ENCODE measurements at places on chromosomes 2 and 18.

GRCh38 chr2:159585622-159586021 lies 30.7 kb downstream of the BAZ2B start:
- no peak for DNase-seq

- no peak for DNase-seq
These were observed 139.0 kb downstream of the MBP start for GRCh38 chr18:76993573-76993972.

- DNase-seq, result no peak
These were observed 44.6 kb downstream of the FAM124B start for GRCh38 chr2:224357098-224357901.

- no peak for DNase-seq
These were observed 2.1 kb upstream of the SIX3 start for GRCh38 chr2:44939106-44940048.

- DNase-seq, result no peak
These were observed 5.9 kb downstream of the GBX2 start for GRCh38 chr2:236162031-236162845.

GRCh38 chr2:239306274-239307220 lies 94.3 kb downstream of the HDAC4 start:
- DNase-seq, result no peak

GRCh38 chr2:102433973-102434654 lies 11.2 kb downstream of the IL18RAP start:
- DNase-seq, result no peak

DNA sequence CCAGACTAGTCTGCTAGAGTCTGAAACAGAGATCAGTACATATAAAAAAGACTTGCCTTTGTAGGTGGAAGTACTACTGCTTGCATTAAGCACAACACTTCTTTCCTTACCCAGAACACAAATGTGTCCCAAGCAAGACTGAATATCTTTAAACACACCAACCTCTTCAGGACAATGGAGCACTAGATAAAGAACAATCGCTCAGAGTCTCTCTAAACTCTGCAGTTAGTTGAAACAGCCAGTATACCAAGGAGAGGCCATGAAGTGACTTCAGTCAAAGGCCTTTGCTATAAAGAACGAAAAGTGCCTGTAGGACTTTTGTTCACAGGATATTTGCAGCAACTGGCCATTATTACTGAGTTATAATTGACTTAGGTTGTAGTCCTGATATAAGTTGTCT lies 9.9 kb upstream of the B4GALT6 start:
- DNase-seq, result no peak

GRCh38 chr2:158656492-158657229 lies 138.5 kb upstream of the DAPL1 start:
- no peak for DNase-seq

DNA sequence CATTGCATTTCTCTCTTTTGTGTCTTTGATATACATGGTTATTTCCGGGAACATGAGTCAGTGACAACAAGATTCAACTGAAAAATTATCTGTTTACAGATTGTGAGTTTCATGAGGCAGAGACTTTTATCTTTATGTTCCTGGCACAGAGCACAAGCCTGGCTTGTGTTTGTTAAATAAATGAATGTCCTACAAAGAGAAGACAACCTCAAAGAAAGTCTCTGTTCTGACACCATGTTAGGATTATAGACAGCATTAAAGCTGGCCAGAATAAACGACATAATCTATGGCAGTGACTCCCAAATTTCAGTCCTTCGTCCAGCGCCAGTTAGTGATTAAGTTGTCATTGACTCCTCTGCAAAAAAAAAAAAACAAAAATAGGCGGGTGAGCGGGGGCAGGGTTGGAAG lies 97.4 kb upstream of the DNAJC10 start:
- DNase-seq, result no peak

DNA sequence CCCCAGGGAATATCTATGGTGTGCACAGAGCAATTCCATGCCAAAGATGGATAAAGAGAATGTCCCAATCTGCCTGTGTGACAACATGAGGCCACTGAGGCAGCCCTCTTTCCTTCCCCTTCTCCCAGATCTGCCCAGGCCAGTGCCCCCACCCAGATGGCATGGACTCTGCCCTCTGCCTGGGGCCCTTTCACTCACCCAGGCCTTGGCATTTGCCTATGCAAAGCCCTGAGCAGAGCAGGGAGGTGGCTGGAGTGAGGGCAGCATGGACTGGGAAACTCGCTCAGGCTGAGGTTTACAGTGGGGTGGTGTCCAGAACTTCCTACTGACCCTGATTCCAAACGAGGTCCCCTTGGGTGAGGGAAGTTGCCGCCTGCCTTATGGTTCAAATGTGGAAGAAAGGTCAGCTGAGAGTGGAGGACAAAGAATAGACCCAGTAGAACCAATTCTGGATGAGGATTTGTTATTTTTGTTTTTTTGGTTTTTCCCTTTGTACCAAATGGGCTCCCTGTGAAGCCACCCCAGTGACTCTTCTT lies 8.9 kb downstream of the SH2D6 start:
- DNase-seq, result no peak

DNA sequence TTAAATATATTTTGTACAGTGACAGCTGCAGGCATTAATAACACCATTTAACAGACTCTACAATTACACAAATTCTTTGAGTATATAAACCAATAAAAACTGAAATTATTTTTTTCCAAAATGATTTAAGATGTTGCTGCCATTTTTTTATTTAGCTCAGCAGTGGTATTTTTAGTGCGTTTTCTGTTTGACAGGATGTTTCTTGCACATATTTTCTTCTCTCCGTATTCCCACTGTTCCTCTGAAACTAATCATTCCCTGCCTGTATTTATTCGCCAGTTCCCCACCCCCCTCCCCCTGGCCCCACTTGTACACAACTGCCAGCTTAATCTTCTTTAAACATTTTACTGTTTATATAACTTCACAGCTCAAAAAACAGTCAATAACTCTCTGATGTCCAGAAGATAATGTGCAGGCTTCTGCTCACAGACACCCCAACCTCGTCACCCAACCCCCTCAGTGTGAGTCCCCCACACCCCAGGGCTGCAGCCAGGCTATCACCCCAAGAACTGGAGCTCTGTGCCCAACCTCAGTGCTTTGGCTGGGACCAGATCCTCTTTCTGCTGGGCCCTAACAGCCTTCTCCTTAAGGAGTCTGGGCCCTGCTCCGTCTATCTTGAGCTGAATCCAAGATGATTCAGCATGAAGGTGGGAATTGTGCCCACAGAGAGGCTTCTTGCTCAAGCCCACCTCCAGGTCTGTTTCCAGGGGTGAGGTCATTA lies 41.6 kb upstream of the MAP4K4 start:
- no peak for DNase-seq

- no peak for DNase-seq
These were observed 1.8 kb downstream of the METTL5 start for GRCh38 chr2:169822785-169823392.

- no peak for DNase-seq
These were observed 5.5 kb upstream of the SCYGR5 start for GRCh38 chr2:227661025-227661649.

DNA sequence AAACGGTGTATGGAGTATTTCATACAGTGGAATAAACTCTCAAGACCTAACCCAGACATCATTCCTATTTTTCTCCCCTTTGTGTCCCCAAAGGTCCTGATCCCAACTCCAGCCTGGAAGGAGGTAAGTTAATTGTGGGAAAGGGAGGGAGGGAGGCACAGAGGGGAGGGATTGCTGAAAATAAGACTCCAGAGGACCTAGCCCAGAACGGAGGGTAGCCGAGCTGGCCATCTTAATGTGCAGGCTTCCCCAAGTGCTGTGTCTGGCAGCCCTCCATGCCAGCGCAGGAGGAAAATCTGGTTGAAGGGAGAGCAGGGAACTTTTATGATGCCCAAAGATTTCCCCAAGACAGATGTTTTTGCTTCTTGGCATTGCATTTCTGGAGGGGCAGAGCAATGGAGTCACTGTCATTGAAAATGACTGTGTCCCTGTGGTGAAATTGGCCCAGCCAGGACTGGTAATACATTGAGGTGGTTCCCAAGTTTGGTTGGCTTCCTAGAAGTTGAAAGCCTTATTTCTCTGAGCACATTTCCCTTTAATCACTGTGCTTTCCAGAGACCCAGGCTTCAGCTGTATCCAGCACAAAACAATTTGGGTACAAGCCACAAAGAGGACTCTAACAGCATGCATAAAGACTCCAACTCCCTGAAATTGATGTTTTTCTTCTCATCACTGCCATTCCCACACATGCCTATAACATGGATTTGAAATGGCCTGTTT lies 202.7 kb downstream of the AGPS start:
- no peak for DNase-seq

GRCh38 chr18:22347606-22348511 lies 69.9 kb downstream of the CTAGE1 start:
- DNase-seq, result no peak

DNA sequence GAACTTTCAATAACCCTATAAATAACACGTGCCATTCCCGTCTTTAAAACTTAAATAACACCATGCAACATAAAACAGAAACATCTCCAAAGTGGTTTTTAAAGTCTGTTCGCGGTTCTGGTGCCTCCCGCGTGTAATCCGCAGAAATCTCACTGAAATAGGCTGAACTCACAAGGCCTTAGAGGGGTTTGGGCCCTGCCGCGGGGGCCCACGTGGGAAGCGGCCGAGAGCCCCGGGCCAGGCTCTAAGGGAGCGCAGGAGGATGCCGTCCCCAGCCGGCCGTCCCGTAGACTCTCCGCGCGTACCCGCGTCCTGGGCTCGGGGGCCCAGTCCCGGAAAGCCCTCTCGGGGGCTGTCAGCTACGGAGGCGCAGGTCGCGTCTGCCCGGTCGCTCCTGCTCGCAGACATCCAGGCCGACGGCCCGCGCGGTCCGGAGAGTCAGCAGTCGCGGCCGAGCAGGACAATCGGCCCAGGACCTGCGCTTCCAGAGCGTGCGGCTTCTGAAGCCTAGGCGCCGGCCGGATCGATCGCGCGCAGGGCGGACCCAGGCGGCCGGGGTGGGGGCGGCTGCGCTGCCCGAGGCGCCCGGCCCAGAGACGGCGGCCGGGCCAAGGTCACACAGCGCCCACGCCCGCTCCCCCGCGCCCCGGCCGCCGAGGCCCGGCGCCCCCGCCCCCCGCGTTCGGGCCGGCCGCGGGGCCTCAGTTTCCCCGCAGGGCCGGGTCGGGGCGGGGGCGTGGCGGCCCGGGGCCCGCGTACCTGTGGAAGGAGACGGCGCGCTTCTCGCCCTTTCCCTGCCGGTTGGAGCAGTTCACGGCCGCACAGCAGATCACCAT lies 558 bp downstream of the THAP4 start:
- DNase-seq, result no peak

DNA sequence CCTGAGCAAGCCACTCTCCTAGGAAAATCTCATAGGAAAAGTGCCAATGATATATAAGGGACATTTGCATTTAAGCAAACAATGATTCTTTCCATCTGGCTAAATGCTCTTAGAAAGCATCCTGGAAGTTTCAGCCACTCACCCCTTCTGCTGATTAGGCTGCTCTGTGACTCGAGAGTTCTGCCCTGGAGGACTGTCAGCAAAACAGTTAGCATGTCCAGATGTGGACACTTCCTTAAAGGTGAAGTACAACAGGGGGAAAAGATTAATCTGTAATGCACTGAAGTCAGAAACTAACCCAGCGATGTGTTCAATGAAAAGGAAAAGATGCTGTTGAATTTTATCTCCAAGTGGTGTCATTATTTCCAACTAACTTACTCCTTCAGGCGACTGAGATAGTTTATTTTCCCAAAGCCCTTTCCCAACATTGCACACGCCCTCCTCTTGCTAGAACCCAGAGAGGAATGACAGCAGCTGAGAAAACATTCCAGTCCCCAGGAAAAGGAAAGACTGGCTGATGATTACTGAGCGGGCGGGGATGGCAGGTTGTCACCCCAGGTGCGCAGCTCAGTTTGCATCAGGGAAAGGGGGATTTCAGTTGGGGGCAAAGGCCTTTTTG lies 214.0 kb downstream of the SS18 start:
- no peak for DNase-seq

DNA sequence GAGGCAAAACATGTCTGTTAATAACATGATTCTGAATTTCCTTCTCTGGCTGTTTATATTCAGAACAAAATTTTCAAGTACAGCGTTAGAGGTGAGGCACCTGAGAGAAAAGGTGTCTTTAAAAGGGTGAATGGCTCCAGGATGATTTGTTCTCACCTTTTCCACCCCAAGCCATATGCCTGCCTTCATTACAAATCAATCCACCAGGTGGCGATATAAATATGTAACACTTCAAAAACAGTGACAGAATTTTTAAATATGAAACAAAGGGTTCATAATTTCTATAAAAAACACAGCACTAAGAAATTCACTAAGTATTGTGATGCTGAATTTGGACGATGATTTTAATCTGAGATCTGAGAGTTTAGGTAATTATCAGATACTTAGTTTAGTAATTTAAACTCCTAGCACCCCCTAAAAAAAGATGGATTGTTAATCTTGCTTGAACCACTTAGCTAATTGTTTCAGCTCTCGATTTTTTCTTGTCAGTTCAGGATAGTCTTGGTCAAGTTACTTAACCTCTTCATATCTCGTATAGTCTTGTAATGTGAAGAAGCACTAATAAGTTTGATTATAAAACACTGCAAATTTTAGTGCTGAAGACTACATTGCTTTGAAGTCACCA lies 528.8 kb downstream of the CPS1 start:
- DNase-seq, result no peak

DNA sequence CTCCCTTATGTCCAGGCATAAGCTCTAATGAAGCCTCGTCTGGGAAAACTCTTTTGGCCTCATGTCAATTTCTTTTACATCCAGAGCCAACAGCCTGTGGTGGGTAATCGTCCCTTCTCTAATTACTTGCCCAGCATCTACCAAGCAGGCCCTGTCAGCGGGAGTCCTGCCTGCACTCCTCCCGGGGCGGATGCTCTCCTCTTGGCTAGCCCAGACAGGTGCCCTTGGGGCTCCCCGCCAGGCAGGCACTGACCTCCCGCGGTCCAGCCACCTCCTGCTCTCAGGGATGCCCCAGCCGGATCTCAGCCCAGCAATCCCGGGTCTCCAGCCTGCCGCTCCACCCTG lies 74.2 kb downstream of the NCAPH start:
- DNase-seq, result no peak

GRCh38 chr2:235901243-235901642 lies 266.9 kb downstream of the GBX2 start:
- DNase-seq, result no peak

DNA sequence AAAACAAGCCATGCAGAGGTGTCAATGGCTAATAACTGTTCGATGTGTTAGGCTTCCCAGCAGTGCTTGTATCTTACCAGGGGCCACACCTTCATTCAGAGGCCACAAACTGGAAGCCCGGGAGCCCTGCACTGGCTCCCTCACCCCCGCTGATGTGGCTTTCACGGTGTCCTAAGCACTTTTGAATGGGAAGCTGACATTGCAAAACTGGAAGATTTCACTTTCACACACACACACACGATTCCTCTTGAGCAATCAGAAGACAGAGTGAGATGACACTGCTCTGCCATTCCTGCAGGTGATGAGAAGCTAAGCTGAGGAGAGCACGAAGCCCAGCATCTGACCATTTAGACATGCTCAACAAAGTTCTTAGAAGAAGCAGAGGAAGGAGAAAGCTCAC lies 8.6 kb upstream of the ZNF407 start:
- no peak for DNase-seq

DNA sequence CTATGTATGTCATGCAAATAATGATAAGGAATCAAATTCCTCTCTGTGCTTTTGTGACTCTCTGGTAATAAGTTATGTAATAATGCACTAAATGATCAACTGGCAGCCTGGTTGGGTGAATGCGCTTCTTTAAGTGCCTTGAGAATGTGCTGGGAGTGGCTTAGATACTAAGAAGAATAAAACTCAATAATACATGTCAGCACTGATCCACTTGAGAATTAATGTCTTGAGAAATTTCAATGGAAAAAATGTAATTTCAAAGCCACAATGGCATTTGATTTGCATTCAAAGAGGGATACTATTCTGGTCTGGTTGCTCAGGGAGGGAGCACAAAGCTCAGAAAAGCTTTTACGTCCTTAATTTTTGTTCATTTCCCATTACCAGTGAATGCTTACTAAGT lies 137.7 kb upstream of the MMADHC start:
- DNase-seq, result no peak

GRCh38 chr2:190023860-190024259 lies 38.7 kb downstream of the MSTN start:
- no peak for DNase-seq
